Stimulated activated CD8-positive, alpha-beta memory T cell treated with anti-CD3 and anti-CD28 coated beads, Interleukin-7, amount 100 ng/mL, for 4 hours (primary cell): ENCODE measurements at places on chromosomes 4 and X.

DNA sequence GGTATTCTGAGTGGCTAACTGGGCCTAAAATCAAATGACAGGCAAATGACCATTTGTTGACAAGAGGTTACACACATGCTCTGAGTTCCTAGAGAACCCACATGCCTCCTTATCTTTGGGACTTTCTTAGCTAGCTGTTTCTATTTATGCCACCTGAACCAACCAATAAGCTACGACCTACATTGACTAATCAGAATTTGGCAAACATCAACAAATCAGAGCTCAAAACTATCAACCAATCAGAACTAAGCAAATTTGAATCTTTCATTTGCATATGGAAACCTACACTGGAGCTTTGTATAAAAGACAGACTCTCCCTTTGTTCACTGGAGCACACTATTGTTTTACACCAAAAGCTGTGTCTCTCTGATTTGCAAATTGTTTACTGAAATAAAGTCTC, 192.0 kb downstream of the CXXC4 start:
- DNase-seq = no peak

DNA sequence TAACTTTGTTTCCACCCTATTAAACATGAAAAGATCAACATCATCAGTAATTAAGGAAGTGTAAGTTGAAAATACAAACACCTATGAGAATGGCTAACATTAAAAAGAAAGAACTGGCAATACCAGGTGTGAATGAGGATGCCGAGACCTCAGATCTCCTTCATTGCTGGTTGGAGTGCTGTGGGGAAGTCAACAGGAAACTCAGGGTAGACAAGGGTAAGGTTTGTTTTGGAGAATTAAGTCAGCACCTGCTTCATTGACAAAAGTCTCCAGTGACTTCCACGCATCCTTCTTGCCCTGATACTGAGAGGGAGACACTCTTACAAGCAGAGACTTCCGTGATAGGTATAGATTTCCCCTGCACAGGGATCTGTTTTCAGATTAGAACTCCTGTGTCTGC, 106.1 kb downstream of the IRF2 start:
- no peak for DNase-seq

DNA sequence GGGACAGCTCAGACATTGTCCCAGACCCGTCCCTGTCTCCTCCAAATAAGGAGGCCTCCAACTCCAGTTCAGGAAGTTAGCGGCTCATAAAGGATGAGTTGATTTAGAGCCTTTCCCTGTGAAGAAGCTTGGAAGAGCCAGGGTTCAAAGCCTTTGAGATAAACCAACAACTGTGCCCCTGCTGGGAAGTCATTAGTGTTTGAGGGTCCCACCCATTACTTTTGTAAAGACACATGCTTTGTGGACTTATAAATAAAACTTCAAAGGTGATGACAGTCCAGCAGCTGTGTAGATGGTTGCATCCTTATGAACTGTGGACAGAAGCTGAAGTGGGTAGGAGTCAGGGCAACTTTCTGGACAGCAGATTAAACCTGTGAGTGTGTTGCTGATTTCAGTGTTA, 86.0 kb upstream of the PGRMC2 start:
- no peak for DNase-seq

GRCh38 chrX:75118296-75118695, 37.8 kb downstream of the ABCB7 start:
- no peak for DNase-seq

- no peak for DNase-seq
Measured at GRCh38 chrX:56026815-56027214, 205.3 kb upstream of the KLF8 start.

DNA sequence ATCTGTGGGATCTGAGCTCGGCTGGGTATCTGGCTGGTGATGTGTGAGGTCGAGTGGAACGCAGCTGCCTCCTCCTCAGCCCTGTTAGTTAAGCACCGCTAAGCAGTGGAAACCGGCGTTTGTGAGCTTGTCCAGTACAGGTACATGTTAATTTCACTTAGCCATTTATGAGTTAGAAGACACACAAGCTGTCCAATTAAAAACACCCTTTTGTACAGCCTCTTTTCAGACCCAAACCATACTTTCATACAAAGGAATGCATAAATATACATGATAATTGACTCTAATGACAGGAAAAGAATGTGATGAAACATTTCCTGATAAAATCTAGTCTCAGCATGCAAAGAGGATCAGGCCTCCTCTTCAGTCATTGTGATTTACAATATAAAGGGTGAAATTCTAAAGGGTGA, 163.6 kb upstream of the FAT1 start:
- DNase-seq = no peak

DNA sequence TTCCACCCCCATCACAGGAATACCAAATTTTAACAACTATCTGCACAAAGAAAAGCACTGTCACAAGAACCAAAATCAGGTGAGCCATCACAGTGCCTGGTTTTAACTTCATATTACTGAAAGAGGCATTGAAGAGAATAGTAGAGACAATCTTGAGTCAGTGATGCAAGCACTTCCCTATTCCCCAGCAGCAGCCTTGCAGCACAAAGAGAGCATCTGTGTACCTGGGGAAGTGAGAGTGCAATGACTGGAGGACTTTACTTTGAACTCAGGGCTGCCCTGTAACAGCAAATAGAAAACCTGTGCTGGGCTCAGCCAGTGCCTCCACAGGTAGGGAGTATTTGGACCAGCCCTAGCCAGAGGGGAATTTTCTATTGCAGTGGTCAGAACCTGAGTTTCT, 361.8 kb downstream of the TEX13C start:
- no peak for DNase-seq

DNA sequence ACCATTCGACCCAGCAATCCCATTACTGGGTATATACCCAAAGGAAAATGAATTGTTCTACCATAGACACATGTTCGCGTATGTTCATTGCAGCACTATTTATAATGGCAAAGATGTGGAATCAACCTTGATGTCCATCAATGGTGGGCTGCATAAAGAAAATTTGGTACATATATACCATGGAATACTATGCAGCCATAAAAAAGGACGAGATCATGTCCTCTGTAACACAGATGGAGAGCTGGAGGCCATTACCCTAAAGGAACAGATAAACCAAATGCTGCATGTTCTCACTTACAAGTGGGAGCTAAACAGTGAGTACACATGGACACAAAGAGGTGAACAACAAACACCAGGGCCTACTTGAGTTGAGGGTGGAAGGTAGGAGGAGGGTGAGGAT, 45.1 kb downstream of the SCML2 start:
- no peak for DNase-seq

- no peak for DNase-seq
Measured at GRCh38 chrX:916230-916599, 285.6 kb downstream of the SHOX start.

GRCh38 chr4:148112231-148112982, 329.8 kb downstream of the NR3C2 start:
- DNase-seq = no peak

- DNase-seq = no peak
Measured at GRCh38 chrX:102624105-102624504, 24.8 kb downstream of the ARMCX5 start.

GRCh38 chrX:75155447-75155826, 646 bp downstream of the ABCB7 start:
- no peak for DNase-seq

GRCh38 chrX:146863566-146863965, 49.0 kb upstream of the CXorf51A start:
- DNase-seq = no peak
